ENCODE measurements at places on chromosomes 4 and X.

DNA sequence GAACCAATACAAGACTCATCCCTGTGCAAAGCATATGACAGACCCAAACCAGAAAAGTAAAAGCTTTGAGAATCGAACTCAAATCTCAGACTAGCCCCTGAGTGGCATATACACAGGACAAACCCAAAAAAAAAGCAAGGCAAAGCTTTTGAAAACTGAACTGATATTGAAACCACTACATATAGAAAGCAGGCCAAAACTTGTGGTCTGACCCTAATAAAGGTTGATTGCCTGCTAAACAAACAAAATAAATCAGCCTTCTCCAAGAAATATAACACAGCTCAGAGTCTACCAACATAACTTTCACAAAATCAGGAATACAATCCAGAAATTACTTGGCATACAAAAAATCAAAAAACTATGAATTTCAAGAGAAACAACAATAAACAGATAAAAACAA is 40.3 kb downstream of the LRBA start:
- DNase-seq = no peak

GRCh38 chr4:39937683-39938268 is 39.9 kb downstream of the PDS5A start:
- DNase-seq = no peak

GRCh38 chr4:7139167-7139982 is 53.0 kb upstream of the SORCS2 start:
- no peak for DNase-seq

DNA sequence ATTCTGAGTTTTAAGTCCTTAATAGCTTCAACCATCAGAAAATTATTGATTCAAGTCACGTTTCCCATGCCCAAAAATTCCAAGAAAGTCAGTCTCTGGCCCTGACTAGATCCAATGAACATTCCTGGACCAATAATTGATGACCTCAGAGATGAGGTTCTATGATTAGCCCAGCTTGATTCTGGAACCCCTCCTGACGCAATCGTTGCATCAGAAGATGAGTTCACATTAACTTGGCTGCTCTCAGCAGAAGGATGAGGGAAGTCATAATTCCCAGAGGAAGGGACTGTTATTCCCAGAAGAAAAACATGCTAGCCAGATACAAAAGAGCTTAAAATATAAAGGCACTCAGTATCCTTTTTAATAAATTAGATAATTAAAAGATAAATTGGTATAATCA is 34.3 kb upstream of the CPEB2 start:
- no peak for DNase-seq

- no peak for DNase-seq
Observed at GRCh38 chr4:77268108-77268507, 111.1 kb downstream of the CCNG2 start.

- no peak for DNase-seq
Observed at GRCh38 chr4:118981839-118982381, 93.3 kb downstream of the SYNPO2 start.

Data from activated naive CD8-positive, alpha-beta T cell treated with anti-CD3 and anti-CD28 coated beads, Interleukin-2, amount 10 ng/mL, durations not matched to agents 7 days and 5 days (primary cell).